Glutamatergic neuron (in vitro differentiated cells): ENCODE measurements at places on chromosomes 5 and 9.

DNA sequence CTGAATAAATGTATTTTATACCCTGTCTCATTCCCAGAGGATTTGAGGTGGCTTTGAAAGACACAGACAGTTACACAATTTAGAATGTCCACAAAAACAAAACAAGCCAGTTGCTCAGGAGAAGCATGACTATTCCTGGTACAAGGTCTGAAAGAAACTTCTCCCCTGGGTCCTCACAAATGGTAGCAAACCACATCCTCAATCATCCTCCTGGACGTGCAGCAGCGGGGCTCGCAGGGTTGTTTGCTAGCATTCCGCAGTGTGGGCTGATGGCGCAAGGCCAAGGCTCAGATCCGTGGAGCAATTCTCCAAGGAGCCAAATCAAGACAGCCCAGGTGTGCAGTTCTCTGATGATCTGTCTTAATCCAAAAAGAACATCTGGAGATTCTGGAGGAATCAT lies 210.3 kb downstream of the ACTL7B start:
- DNase-seq, result no peak

DNA sequence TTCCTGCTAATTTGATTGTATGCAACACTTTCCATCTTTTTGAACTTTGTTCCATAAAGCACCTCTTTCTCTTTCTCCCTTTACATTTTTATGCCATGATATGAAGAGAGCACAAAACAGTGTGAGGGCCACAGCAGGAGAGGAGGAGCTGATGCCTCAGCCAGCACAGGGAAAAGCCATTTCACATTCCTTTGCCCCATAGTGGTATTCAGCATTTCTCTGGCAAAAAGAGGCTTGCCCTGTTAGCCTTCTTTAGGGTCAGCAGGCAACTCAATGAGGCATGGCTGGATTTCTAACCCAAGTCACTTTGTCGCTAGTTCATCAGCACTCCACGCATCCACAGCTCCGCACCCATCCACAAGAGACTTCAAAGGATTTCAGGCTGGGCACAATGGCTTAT lies 23.1 kb upstream of the TRPC7 start:
- DNase-seq, result no peak

- DNase-seq, result no peak
Observed at GRCh38 chr5:172975289-172975688, 8.3 kb upstream of the ATP6V0E1 start.

- peak; percentile 50 for DNase-seq
Observed at GRCh38 chr5:176530983-176531901, 6.0 kb downstream of the RNF44 start.

- no peak for DNase-seq
Observed at GRCh38 chr5:4374866-4375265, 765.3 kb upstream of the ADAMTS16 start.

- no peak for DNase-seq
Observed at GRCh38 chr5:124061663-124062062, 549.7 kb downstream of the CSNK1G3 start.

DNA sequence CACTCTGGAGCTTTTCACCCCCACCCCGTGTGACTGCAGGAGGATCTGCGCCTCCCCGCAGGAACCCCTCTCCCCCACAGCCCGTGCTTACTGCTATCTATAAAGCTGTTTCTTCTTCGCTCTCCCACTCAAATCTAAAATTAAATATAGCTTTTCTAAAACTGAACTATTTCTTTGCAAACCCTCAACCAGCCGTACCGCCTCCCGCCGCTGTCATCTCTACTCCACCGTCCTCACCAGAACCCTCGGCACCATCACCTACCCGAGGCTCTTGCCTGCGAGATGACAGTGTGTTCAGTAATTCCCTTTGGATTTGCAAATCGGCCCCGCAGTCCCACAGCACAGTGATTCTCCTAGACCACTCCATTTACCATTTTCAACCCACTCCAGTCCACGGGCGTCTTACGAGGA lies 13.6 kb downstream of the LPCAT1 start:
- DNase-seq, result peak; percentile 10

DNA sequence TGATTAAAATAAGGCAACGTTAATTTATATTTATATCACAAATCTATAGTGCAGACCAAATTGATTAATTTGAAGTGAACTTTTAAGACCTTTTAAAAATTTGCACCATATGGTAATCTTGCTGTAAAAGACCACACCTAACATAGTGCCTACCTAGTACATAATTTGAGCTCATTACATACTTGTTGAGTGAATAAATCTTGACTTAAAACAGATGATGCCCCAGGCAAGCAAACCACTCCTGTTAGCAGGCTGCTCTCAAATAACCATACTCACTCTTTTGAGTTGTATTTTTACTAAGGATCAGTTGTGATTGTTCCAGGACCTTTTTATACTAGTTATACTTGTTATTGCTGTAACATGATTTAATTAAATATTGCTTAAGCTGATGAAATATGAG lies 27.2 kb downstream of the CMYA5 start:
- DNase-seq, result no peak
